MCF 10A (cell line): ENCODE measurements at places on chromosomes 2 and 18. TPM values are rescaled to one million over a fixed set of nuclear protein-coding genes. Genes with fewer than 3 reads are reported as not detected.

Gene UGT1A8
- total RNA-seq = not detected in 2 replicates

Gene ZC3H15
- total RNA-seq = 75.8 and 98.8 TPM in 2 replicates

Gene PDE1A
- 0.15 and 0.30 TPM in 2 replicates for total RNA-seq

Gene CFAP53
- total RNA-seq = 2.2 and 5.0 TPM in 2 replicates

Gene DNAJC5G
- total RNA-seq = not detected in 2 replicates

Gene DIPK1C
- not detected in 2 replicates for total RNA-seq

Gene UGT1A10
- total RNA-seq = not detected in 2 replicates

Gene INHBB
- 0.10 and 0.16 TPM in 2 replicates for total RNA-seq

Gene DUSP28
- total RNA-seq = 3.8 and 5.2 TPM in 2 replicates

Gene ACKR3
- total RNA-seq = 0.29 and 0.61 TPM in 2 replicates

Gene IL1R1
- 5.2 and 6.0 TPM in 2 replicates for total RNA-seq

Gene FAM110C
- total RNA-seq = 8.3 and 10.3 TPM in 2 replicates

Gene POLR1B
- total RNA-seq = 51.6 and 74.0 TPM in 2 replicates

Gene DTNA
- total RNA-seq = 0.91 TPM in 1 of 2 replicates, not detected in the other

Gene GREB1L
- 9.4 and 11.0 TPM in 2 replicates for total RNA-seq

Gene FBXO15
- total RNA-seq = 0.79 and 0.91 TPM in 2 replicates
